ENCODE measurements at places on chromosomes 4 and X.

DNA sequence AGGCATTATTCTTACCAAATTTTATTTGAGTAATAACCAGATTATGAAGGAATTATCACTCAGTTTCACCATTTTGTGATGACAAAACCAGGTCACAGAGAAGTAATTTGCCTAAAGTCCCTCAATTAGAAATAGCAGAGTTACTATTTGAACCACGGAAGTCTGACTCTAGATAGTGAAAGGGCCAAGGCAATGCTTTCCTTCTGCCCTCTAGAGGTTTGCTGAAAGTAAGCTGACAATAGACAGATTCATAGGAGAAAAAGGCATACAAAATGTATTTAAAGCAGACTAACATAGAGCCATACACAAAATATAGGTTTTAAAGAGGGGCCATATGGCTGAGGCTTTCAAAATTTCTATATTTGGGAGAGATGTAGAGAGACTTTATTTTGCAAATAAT lies 43.1 kb downstream of the CXXC4 start:
- no peak for DNase-seq

DNA sequence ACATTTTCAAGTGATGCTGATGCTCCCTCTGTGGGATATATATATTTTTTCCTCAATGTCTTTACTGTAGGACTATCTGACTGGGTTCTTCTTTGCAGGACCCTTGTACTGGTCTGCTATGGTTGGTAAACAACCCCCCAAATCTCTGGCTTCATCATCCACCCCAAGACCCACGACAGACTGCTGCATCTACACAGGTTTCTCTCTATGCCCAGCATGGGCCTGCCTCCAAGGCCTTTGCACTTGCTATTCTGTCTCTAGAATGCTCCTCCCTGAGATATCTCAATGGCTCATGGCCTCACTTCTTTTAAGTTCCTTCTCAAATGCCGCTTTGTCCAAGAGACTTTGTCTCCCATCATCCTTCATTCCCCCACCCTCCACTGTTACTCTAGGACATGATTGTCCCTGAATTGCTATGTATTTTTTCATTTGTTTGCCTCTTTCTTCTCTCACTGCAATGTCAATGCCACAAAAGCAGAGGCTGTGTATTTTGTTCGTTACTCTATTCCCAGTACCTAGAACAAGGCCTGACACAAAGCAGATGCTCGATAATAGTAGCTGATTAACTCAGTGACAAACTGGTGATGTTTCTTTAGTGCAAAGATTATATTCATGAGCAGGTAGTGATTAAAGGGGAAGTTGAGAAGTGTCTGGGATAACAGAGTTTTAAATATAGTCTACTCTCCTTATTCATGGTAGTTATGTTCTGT lies 6.6 kb downstream of the EVC start:
- no peak for DNase-seq

DNA sequence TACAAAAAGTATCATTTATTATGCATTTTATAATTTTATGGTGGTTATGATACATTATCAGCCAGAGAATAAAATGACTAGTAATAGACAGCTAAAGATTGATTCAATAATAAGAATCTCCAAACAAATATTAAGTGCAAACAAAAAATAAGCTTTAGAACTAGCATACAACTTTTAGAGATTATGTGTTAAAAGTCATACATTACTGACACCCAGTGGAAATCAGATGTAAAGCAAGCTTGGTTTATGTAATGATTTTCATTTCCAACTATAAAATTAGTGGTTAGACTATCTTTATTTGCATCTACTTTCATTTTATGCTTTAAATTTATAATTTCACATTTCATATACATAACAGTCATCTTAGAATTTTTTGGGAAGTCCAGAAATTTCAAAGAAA lies 57.7 kb downstream of the IL13RA2 start:
- no peak for DNase-seq

GRCh38 chr4:137000432-137000831 lies 531.9 kb downstream of the PCDH18 start:
- no peak for DNase-seq

GRCh38 chrX:47186096-47186740 lies 7.4 kb upstream of the UBA1 start:
- DNase-seq = no peak

DNA sequence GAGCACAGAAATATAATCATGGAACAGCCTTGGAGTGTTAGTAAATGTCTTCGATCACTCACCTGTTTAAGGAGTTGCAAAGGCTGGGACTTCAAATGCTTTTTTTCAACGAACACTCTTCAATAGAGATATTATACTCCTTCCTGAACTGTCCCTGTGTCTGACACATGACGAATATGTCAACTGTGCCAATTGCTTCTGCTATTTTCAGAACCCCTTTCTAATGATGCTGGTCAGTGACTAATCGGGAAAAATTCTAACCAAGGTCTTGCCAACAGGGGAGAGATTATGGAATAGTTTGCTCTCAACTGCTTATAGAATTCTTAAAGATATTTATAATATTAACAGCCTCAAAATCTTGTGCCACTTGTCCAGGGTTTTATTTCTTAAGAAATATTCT lies 8.5 kb upstream of the KLHL34 start:
- DNase-seq = no peak

GRCh38 chr4:89245459-89245858 lies 62.1 kb downstream of the GPRIN3 start:
- no peak for DNase-seq

GRCh38 chr4:150126864-150127203 lies 48.6 kb downstream of the DCLK2 start:
- DNase-seq = no peak

- DNase-seq = no peak
Observed at GRCh38 chrX:108468486-108468885, 28.8 kb downstream of the COL4A5 start.

GRCh38 chr4:185513489-185514181 lies 21.7 kb downstream of the PDLIM3 start:
- DNase-seq = no peak

GRCh38 chr4:119659576-119659975 lies 31.0 kb upstream of the PDE5A start:
- DNase-seq = no peak

GRCh38 chrX:50881028-50881427 lies 29.5 kb upstream of the BMP15 start:
- DNase-seq = no peak

DNA sequence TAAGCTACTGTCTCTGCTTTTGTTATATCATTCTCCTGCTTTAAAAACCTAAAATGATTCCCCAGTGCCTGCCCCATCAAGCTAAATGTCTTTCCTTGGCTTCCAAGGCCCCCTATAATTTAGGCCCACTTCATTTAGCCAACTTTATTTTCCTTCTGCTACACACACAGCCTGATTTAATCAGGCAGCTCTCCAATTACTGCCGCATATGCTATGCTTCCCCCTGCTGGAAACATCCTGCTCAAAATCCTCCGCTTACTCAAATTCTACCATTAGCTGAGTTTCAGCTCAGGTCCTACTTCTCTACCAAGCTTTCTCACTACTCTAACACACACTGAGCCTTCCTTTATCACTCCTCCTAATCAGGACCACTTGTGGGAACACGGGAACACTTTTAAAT lies 17.0 kb downstream of the LAMP2 start:
- no peak for DNase-seq

- no peak for DNase-seq
Observed at GRCh38 chr4:144948009-144948408, 150.0 kb downstream of the ANAPC10 start.

GRCh38 chrX:20382518-20383297 lies 116.0 kb upstream of the RPS6KA3 start:
- no peak for DNase-seq

DNA sequence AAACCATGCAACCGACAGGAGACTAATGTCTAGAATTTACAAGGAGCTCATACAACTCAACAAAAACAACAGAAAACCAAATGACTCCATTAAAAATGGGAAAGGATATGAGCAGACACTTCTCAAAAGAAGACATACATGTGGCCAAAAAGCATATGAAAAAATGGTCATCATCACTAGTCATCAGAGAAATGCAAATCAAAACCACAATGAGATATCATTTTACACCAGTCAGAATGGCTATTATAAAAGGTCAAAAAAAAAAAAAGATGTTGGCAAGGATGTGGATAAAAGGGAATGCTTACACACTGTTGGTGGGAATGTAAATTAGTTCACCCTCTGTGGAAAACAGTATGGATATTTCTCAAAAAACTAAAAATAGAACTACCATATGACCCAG lies 50.5 kb upstream of the CHRDL1 start:
- DNase-seq = no peak

- no peak for DNase-seq
Observed at GRCh38 chrX:132491191-132491590, 2.4 kb upstream of the MBNL3 start.

DNA sequence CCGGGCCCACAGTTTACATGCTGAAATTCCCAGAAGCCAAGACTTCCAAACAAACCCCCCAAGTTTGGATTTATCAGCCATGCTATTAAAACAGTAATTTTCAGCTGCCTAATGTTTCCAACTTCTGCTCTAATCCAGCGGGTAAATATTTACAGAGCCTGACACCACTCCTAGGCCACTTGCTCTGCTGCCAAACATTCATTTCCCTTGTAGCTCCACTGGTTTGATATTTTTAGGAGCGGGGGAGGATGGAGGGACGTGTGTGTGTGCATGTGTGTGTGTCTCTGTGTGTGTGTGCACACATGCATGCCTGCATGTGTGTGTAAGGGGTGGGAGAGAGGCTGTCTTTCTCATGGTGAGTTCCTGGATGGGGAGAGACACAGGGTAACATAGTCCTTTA lies 115.7 kb upstream of the PJA1 start:
- no peak for DNase-seq

GRCh38 chrX:86946569-86946968 lies 571.0 kb upstream of the KLHL4 start:
- DNase-seq = no peak

DNA sequence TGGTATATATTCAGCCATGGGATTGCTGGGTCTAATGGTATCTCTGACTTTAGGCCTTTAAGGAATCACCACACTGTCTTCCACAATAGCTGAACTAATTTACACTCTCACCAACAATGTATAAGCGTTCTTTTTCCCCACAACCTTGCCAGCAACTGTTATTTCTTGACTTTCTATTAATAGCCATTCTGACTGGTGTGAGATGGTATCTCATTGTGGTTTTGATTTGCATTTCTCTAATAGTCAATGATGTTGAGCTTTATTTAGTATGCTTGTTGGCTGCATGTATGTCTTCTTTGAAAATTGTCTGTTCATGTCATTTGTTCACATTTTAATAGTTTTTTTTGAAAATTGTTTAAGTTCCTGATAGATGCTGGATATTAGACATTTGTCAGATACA lies 235.2 kb downstream of the HEPH start:
- DNase-seq = no peak

DNA sequence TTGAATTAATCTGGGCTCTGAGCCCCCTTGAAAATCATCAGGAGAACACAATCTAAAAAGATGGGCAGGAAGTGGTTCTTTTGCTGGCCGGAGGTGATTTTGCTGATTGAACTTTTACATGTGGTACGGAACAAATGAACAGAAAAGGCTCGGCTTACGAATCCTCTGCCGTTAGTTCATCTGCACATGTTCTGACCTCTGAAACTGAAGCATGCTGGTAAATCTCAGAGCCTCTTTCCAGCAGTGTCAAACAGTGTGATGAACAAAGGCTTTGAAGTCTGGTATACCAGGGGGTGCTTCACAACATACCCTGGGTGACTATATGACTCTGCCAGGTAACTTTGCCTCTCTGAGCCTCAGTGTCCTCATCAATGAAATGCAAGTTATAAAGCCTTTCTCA lies 194.2 kb upstream of the C1QTNF7 start:
- DNase-seq = no peak

- no peak for DNase-seq
Observed at GRCh38 chr4:4855301-4856070, 4.0 kb upstream of the MSX1 start.

DNA sequence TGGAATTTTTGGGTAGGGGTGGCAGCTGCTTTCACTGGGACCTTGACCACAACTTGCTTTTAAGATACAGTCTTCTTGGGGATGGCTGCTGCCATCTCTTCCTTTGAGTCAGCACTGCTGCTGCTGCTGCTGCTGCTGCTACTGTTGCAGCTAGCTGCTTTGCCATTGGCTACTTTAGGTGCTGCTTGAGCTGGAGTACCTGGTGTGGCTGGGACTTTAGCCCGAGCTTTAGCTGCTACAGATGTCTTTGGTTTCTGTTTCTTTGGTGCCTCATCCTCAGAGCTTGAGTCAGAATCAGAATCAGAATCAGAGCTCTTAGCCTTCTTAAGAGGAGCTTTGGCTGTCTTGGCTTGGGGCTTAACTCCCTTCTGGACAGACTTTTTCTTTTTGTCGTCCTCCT lies 52.2 kb downstream of the FAM9B start:
- no peak for DNase-seq

- DNase-seq = no peak
Observed at GRCh38 chr4:174144106-174144505, 139.4 kb downstream of the FBXO8 start.

DNA sequence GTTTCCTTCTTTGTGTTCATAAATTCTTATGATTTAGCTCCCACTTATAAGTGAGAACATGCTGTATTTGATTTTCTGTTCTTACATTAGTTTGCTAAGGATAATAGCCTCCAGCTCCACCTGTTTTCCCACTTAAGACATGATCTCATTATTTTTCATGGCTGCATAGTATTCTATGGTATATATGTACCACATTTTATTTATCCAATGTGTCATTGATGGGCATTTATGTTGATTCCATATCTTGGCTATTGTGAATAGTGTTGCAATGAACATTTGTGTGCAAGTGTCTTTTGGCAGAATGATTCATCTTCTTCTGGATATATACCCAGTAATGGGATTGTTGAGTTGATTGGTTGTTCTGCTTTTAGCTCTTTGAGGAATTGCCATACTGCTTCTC lies 1234.8 kb downstream of the ADGRL3 start:
- DNase-seq = no peak

DNA sequence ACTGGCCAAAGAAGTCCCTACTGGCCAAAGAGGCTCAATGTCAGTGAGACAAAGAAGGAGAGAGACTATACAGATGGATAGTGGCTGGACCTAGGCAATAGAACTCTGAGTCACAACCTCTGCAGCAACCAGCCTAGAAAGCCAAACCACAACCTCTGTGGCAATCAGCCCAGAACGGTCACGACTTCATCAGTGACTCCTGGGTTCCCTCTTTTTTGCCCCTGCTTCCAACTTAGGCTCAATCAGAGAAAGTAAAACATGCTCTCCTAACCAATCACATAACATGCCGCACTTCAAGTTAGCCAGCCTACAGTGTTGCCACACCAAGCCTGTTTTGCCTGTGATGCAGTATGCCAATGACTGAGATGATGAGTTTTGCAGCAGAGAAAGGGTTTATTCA lies 203.4 kb downstream of the ANAPC10 start:
- DNase-seq = no peak

DNA sequence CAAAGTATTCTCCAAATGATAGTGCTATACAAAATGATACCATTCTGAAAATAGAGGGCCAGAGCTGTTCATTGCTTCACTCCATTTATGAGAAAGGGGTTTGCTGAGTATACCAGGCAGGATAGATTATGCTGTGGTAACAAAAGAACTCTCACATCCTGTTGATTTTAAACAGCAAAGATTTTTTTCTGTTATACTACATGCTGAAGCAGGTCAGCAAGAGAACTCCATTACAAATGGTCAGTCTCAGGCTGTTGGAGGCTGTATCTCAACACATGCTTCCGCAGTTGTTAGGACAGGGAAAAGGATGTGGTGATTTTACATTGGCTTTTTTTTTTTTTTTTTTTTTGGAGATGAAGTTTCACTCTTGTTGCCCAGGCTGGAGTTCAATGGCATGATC lies 13.7 kb upstream of the KLHL5 start:
- DNase-seq = no peak

All from NCI-H1105 (cell line).